T-helper 9 cell (primary cell): ENCODE measurements at places on chromosomes 5 and 9.

DNA sequence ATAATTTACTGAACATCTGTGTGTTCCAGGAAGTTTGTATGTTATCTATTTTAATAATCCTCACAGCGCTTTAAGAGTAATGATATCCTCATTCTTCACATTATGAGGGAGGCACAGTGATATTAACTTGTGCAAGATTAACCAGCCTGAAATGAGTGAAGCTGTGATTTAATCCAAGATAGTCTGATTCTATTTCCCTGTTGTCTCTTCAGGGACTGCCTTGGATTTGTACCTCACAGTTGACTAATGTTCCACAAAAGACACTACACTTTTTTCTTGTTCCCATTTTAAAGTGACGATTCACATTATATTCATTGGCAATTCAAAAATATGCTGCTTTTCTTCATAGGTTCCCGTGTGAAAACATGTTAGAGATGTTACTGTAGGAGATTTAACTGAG lies 125.3 kb upstream of the GNA14 start:
- no peak for DNase-seq

GRCh38 chr9:127567730-127568617 lies 44.1 kb upstream of the STXBP1 start:
- DNase-seq, result peak; percentile 14

GRCh38 chr9:116468793-116469527 lies 218.1 kb upstream of the TRIM32 start:
- DNase-seq, result no peak

- DNase-seq, result no peak
Observed at GRCh38 chr5:127077366-127077765, 4.1 kb upstream of the C5orf63 start.

DNA sequence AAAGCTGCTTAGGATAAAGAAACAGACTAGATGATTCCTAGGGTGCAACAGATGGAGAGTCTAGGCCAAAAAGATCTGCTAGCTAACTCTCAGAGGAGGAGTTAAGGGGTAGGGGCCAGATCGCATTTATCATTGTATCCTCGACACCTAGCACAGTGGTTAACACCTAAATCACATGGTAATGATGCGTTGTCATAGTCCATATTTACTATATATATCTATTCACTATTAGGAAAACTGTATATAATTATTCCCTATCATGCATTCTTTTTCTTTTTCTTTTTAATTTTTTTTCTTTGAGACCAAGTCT lies 92.8 kb upstream of the SLC44A1 start:
- DNase-seq, result no peak

DNA sequence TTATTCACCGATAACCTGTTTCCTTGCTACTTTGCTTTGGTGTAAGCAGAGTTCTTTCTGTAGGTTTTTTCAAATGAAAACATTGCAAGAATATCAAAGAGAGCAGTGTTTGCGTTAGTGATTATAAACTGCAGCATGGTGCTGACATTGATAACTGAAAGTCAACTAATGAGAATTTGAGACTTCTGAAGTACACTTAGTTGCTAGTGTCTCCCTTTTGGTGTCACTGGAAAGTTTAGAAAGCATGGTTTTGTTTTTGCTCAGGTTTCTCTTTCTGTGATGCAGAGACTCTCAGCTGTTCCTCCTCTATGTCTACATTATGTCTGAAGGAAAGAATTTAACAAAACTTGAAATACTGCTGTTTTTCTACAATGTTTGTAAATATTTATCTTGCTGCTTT lies 80.2 kb upstream of the ZNF169 start:
- no peak for DNase-seq

GRCh38 chr5:122908662-122909061 lies 63.2 kb downstream of the SNX24 start:
- DNase-seq, result no peak

GRCh38 chr5:168822745-168823281 lies 243.6 kb upstream of the PANK3 start:
- DNase-seq, result no peak

GRCh38 chr5:55159763-55160492 lies at the start of gene GPX8:
TSS of gene GPX8 (plus strand) at chr5:55160171. CDS start at chr5:55160193, 22 bp downstream.
- no peak for DNase-seq

DNA sequence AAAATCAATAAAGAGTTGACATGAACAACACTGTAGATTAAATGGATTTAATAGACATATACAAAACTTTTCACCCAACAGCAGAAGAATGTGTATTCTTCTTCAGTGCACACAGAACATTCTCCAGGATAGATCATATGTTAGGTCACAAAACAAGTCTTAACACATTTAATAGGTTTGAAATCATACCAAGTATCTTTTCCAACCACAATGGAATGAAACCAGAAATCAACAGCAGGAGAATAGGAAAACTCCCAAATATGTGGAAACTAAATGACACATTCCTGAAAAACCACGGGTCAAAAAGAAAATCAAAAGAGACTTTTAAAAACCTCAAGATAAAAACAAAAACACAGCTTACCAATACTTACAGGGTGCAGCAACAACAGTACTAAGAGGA lies 790.1 kb upstream of the ZNF608 start:
- no peak for DNase-seq

GRCh38 chr5:57324181-57324580 lies 150.3 kb downstream of the GPBP1 start:
- no peak for DNase-seq

- no peak for DNase-seq
Observed at GRCh38 chr9:125682340-125682739, 24.7 kb downstream of the MAPKAP1 start.

DNA sequence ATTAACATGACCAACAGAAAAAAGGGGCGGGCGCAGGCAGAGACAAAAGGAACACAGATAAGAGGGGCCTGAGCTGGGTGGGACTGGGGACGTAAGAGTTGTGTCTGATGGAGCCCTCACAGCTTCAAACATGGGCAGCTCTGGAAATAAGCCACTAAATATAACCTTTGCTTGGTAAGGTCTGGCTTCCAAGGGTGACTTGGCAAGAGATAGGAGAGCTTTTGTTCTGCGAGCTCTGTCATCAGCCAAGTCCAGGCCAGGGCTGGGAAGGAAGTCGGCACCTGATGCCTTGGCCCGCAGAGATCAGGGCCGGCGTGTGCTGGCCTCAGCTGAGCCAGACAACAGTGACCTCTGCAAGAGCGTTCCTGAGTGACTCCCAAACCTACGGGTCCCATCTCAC lies 11.8 kb downstream of the TRUB2 start:
- no peak for DNase-seq

DNA sequence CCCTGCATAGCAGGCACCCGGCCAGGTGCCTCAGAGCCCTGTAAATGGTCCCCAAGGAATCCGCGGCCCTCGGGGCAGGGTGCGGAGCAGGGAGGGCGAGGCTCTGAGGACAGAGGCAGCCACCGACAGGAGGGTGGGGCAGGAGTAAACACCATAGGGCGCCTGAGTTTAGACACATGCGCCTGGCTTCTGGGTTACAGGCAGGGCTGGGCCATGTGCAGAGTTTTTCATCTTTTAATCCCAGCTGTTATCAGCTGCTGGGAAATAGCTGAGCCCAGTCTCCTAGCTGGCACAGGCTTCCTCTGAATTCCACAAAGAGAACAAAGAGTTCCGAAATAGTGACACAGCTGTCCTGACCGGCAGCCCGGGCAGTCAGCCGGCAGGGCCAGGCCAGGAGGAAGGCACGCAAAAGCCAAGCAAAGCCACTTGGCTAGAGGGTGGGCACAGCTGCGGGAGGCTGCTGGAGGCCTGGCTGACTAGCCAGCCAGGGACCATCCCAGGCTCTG lies 98.9 kb upstream of the PHYKPL start:
- DNase-seq, result no peak

DNA sequence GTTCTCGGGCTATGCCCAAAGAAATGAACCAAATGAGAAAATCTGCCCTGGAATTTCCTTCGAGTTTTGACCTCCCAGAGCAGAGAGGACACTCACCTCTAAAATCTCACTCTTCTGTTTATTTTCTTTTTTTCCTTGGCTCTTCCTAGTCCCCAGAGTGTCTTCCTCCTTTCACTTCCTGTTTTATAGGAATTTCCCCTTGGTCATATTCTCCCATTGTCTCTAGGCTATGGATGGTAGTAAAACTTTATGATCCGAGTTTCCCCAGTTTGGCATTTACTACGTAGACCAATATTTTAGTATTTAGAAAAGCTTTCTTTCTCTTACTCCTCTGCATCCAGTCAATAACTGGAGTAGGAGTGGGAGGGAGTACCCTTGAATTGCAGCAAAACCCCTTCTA lies 354.5 kb upstream of the ZNF608 start:
- DNase-seq, result no peak

DNA sequence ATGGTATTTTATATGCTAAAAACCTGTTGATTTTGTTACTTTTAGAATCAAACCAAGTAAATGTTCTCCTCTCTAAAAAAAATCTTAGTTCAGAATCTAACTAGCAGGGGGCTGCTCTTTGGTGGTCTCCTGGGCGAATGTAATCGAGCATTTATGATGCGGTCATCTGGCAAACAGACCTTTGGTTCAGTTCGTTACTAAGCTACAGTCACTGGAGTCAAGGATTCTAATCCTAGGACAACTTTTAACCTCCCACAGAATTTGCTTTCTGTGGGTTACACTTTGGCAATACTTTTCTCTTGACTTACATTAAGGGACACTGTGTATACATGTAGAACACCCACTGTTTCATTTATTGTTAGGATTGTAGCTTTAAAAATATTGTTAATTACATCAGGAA lies 26.3 kb upstream of the FREM1 start:
- DNase-seq, result no peak

DNA sequence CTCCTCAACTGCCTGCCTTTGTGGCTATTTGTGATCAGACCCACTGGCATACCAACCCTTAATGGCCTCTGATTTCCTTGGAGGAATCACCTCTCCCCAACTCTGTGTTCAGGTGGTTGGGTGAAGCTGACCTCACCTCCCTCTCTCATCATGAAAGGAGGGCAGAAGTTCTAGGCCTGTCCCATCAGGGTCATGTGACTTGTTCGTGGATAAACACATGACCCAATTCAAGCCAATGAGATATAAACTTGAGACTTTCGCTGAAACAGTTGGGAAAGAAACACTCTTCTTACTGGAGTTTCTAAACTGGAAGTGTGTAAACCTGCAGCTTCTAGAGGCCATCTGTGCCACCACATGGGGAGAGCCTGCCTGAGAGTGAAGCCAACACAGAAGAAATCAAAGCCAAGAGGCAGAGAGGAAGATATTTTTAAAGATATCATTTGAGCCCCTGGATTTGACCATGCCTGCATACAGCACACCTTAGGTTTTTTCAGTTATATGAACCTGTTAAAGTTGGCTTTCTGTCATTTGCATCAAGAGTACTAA lies 5.8 kb downstream of the GABBR2 start:
- DNase-seq, result no peak

DNA sequence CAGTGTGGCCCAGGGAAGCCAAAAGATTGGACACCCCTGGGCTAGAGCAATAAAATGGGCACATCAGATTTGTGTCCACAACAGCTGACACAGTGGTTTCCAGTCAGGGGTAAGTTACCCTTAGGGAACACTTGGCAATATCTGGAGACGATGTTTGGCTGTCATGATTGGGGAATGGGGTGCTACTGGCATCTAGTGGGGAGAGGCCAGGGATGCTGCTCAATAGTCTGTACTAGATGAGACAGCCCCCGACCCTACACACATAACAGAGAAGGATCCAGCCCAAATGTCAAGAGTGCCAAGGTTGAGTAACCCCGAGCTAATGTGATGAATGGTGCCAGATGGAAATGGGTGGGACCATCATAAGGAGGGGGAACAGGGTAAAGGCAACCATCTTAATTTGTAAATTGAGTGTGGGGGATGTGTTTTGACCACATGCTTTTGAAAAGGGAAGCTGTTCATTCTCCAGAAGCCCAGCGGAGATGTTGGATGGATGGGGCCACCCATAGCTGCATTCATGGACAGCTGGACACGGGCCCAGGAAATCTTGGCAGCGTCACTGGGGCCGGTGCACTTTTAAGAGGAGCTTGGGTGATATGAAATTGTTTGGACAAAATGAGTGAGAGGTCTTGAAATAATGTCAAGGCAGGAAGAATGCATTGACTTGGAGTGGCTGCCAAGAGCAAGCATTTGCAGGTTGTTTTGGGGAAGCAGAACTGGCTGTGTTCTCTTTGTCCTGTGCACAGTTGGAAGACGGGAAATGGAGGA lies 33.4 kb downstream of the SYK start:
- DNase-seq, result no peak

- DNase-seq, result no peak
Observed at GRCh38 chr5:77200663-77201062, 9.8 kb upstream of the PDE8B start.

GRCh38 chr5:138869763-138870500 lies 5.2 kb downstream of the LRRTM2 start:
- DNase-seq, result no peak

DNA sequence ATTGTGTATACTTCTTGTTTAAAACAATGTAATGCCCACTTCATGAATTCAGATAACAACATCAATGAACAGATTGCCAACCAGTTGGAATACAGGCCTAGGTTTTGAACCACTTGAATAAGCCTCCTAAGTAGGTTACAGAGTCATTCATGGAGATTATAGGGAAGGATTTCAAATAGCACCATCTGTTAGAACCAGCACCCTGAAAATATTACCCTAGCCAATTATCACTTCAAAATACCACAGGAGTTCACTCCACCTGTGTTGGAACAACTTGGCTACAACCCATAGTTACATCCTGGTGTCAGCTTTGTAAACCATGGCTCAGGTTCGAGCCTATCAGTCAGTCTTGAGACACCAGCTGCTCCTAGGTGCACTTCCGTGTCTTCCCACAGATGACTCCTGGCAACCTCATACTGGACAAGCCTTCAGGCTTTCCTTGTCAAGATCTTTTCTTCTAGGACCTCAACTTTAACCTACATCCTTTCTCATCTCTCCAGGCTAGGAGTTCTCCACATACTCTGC lies 350.0 kb downstream of the DEPDC1B start:
- no peak for DNase-seq

GRCh38 chr9:98960409-98960808 lies 16.7 kb downstream of the COL15A1 start:
- DNase-seq, result no peak

GRCh38 chr5:83973925-83974815 lies 253.5 kb upstream of the HAPLN1 start:
- DNase-seq, result no peak

DNA sequence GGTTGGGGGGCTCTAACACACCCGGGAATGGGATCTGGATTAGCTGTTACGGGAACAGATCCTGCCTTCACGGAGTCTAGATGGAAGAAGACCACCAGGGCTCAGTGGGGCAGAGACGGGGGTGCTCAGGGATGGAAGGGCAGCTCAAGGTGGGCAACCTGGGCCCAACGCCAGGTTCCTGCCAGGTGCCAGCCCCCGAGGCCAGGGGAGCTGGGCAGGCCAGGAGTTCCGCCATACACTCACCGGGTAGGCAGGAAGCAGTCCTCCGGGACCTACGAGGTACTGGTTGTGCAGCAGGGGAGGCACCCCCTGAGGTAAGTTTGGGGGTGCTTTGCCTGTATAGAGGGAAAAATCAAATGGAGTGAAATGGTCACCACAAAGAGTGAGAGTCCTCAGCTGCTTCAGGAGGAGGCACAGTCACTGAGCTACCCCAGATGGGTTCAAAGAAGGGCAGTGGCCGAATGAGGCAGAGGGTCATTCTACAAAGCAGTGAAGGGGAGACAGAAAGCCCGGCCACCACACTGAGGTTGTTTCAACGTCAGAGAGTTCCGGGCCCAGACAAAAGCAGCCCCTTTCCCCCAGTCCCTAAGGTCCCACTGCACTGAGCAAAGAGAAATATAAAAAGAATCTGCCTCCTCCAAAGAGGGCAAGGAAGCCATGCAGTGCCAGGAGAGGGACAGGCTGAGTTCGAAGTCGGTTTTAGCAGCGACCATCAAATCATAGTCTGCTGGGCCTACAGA lies 110.0 kb downstream of the UBE2R2 start:
- DNase-seq, result no peak
